ENCODE measurements at places on chromosomes 6 and 20. TPM values are rescaled to one million over a fixed set of nuclear protein-coding genes. Genes with fewer than 3 reads are reported as not detected.

CRYBG1 gene
- 74.4 TPM for total RNA-seq

SAMD3 gene
- 0.96 TPM for total RNA-seq

OR2H1 gene
- not detected for total RNA-seq

ASIP gene
- not detected for total RNA-seq

SDC4 gene
- total RNA-seq: 103 TPM

MOXD1 gene
- total RNA-seq: 96.5 TPM

PDE10A gene
- total RNA-seq: 10.7 TPM

B3GAT2 gene
- not detected for total RNA-seq

HRH3 gene
- not detected for total RNA-seq

FERMT1 gene
- total RNA-seq: 6.4 TPM

C6orf52 gene
- not detected for total RNA-seq

CCDC170 gene
- not detected for total RNA-seq

KIF13A gene
- total RNA-seq: 25.5 TPM

BMP2 gene
- 0.84 TPM for total RNA-seq

RNGTT gene
- 25.3 TPM for total RNA-seq

PACRG gene
- not detected for total RNA-seq

TULP1 gene
- total RNA-seq: not detected

RAB22A gene
- 26.8 TPM for total RNA-seq

HSPA12B gene
- total RNA-seq: not detected

SLC12A5 gene
- total RNA-seq: 0.96 TPM

MYCT1 gene
- 0.10 TPM for total RNA-seq

BPI gene
- total RNA-seq: 0.29 TPM

C20orf96 gene
- 1.4 TPM for total RNA-seq

IRF4 gene
- 0.24 TPM for total RNA-seq

RPS10 gene
- 3,560 TPM for total RNA-seq

SYNDIG1 gene
- total RNA-seq: 12.6 TPM

PAX1 gene
- total RNA-seq: not detected

OR12D3 gene
- total RNA-seq: not detected

METTL24 gene
- total RNA-seq: not detected

AIF1 gene
- not detected for total RNA-seq

SLCO4A1 gene
- total RNA-seq: 62.4 TPM

PHF3 gene
- total RNA-seq: 28.9 TPM

MYH7B gene
- not detected for total RNA-seq

SLC35D3 gene
- total RNA-seq: not detected

KIFC1 gene
- total RNA-seq: 125 TPM

BACH2 gene
- 2.0 TPM for total RNA-seq

CSTF1 gene
- 123 TPM for total RNA-seq

FLRT3 gene
- total RNA-seq: 1.4 TPM

WDR46 gene
- total RNA-seq: 106 TPM

LINC00237 gene
- total RNA-seq: not detected

HLA-DRB5 gene
- not detected for total RNA-seq

APOBEC2 gene
- total RNA-seq: not detected

C20orf141 gene
- not detected for total RNA-seq

RFX6 gene
- not detected for total RNA-seq

All from RPMI7951 (cell line).